ENCODE measurements at places on chromosomes 2 and 18. TPM values are rescaled to one million over a fixed set of nuclear protein-coding genes. Genes with fewer than 3 reads are reported as not detected.

SPR gene
- 13.0 TPM for total RNA-seq

CENPA gene
- 37.4 TPM for total RNA-seq

DNA sequence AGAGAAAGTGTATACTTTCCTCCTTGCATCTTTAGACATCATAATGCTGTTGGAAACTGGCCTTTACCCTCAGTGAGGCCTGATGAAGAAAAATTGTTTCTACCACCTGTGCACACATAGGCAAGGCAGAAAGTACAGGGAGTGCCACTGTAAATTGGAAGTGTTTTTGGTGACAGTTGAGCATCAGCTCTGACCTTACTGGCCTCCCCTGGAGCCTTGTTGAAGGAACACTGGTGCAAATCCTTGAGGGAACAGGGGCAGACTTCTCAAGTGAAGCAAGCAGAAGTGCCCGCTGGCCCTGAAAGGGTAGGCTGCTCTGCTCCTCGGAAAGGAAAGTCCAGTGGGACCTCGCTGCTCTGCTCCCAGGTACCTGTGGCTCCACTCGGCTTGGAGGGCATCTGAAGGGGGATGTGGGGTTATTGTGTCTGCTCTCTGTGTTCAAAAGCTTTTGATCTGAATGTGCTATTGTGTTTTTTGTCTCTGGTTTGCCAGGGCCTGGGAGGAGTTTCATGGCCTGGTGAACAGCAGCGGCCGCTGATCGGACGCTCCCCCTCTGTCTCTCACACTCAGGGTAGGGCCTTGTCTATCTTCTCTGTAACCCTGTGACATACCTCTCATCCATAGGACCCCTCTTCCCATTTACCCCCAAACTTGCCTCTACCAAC lies 23.4 kb downstream of the EIF4E2 start:
- DNase-seq: no peak

SERPINB4 gene
- 0.53 TPM for total RNA-seq

ARHGAP25 gene
- 3.4 TPM for total RNA-seq

DNA sequence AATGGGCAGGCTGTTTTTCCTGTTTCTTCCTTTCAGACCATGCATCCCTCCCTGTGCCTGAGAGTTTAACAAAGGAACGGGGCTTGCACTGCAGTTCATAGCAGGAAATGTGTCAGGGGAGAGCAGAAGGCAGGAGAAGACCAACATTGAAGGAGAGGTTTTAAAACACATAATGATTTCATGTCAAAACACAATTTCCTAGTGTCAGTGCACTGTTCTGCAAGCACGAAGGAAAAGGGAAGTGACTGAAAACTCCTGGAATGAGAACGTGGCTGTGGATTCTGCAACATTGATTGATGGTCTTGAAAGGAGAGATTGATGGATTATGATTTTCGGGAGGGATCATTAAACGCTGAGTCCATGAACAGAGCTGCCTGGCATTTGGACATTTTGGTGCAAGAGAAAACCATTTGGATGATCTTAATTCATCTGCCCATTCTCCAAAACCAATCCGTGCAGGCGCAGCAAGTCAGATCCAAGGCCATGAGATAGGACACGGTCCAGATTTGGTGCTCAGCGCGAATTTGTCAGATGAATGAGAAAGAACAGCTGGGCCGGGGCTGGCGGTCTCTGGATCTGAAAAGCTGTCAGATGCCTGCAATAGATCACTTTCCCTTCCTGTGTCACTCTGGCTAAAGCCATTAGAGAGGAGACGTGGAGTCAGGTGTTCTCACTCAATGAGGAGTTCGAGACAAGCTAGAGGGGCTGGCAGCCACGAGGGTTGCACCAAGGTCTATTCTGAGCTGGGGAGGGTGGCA lies 38.4 kb downstream of the C1QL2 start:
- DNase-seq: no peak

CCDC150 gene
- total RNA-seq: 43.0 TPM

DNA sequence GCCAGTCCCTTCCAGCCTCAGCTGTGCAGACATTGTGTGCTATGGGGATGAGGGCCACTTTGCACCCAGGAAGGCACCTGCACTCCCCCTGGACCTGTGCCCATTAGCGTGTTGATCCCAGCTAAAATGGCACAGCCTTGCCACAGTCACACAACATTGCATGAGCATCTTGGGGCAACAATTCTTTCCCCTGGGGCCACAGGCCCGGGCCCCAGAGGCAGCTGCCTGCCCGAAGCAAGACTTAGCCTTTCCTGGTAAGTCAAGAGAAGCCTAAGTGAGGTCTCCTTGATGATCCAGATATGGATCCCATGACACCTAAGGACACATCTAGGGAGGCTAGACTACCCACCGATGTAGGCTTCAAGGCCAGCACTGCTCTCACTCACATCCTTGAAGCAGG lies 202.1 kb downstream of the BCL11A start:
- DNase-seq: no peak

DNA sequence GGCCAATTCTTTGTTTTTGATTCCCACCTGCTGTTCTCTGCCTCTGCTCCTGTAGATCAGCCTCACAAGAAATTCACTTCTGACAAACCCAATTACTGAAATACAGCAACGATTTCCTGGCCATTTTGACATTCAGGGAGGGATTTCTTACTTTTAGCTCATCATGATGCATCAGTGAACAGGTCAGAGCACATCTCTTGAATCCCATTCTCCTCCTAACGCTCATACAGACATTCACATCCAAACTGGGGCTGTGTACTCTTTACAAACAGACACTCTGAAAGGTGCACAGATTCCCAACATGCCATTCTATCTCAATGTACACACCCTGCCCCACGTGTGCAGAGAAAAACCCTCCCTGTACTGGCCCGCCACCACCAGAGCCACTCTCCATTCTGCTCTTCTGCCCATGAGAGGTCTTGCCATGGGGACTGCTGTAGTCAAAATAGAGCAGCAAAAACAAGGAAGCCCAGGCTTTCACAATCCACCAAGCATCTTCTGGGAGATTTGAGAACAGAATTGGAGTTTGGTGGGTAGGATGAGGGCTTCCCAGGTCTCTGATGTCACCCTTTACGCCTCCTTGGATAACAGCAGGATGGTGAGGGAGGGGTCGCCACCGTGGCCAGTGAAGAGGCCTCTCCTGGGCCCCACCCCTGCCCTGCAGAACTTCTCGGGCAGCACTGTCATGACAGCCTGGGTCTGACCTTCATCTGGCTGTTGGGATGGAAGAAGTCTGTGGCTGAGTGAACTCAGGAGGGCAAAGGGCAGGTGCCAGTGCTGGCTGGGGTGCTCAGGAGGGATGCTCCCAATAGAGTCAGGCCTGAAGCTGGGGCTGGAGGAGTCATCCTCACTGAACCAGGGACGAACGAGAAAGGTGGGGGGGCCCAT lies 41.9 kb upstream of the ZFP36L2 start:
- no peak for DNase-seq

DNA sequence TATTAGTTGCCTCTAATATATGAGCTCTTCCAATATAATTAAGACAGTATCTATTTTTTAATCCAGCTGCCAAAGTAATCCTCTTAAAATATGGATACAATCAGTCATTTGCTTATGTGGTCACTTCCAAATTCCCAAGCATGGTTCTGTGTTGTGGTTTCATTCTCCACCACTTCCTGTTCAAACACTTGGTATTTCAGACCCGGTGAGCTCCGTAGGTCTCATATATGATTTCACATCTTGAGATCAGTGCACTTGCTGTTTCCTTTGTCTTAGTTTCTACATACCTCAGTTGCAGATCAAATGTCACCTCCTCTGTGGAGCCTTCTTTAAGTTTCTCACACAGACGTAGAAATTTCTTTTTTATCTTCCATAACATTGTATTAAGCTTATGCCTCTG lies 254.2 kb downstream of the KCNS3 start:
- DNase-seq: no peak

GRCh38 chr2:153077311-153077710 lies 358.9 kb downstream of the ARL6IP6 start:
- no peak for DNase-seq

DNA sequence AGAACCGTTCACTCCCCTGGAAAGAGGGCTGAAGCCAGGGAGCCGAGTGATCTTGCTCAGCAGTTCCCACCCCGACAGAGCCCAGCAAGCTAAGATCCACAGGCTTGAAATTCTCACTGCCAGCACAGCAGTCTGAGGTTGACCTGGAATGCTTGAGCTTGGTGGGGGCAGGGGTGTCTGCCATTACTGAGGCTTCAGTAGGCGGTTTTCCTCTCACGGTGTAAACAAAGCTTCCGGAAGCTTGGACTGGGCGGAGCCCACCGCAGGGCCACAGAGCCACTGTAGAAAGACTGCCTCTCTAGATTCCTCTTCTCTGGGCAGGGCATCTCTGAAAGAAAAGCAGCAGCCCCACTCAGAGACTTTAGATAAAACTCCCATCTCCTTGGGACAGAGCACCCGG lies 180.8 kb downstream of the WDR7 start:
- DNase-seq: peak; percentile 28

MYO1B gene
- total RNA-seq: 39.0 TPM

DNA sequence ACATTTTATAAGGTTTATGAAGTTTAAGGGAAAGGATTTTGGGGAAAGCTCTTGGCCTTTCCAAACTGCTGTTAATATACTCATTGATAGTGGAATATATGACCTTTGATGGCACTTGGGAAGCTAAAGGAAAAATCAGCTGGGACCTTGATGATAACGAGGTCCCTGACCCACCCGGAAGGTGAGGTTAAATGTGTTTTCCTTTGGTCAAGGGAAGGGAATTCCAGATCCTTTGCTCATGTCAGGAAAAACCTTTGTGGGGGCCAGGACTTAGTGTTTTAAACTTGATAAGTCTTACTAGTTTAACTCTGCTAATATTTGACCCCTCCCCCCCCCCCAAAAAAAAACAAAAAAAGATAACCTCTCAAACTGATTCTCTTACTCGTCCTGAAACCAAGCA lies 50.7 kb downstream of the CRIM1 start:
- DNase-seq: no peak

DNA sequence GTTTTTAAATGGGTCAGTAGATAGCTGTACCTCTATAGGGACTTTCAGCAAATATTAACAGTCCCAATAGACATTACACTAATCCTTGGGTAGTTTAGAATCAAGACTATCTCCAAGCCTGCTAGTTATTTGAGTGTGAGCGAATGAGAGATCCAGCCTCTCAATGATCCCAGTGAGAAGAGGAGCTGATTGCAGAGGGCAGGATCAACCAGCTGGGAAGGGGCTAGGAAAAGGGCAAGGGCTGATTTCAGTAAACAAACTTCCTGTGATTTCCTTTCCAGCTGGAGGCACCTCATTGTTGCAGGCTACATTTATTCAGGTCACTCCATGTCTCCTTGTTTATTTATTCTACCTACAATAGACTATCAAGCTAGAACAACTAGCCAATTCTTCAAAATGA lies 84.1 kb upstream of the CTNNA2 start:
- DNase-seq: no peak

CNDP1 gene
- 0.11 TPM for total RNA-seq

GRCh38 chr18:51383711-51384110 lies 186.2 kb upstream of the MEX3C start:
- DNase-seq: no peak

DNA sequence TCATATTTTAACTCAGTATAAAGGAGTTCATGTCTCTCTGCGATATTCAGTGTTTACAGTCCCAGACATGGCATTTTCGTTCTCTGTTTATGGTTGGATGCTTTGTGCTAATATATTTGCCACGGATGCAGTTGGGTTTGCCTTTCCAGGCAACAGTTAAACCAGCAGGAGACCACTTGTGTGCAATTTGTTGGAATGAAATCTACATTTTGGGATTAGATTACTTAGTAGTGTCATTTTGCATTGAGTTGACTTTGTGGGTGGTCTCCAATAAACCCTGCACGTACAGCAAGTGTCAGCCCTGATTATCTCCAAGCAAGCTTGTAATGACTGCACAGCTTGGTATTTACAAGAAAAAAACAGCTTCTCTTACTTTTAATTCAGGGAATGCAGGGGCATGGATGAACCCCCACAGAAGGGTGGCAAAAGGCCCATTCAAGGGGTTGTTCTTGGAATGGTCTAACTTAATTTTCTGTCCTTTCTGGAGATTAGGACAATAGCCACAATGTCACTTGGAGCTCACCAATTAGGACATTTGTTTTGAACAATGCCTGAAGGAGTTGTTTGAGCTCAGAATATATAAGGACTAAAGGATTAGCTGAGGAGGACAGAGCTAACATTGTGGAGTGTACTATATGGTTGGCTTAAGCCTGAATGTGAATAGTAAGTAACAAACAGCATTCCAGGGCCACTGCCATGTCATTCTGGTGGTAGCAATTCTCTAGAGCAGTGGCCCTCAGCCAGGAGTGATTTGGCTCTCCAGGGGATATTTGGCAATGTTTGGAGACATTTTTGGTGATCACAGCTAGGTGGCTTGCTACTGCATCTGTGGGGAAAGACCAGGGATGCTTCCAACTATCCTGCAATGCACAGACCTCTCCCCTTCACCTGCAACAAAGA lies 121.5 kb downstream of the SLC4A3 start:
- no peak for DNase-seq

CCL20 gene
- not detected for total RNA-seq

- no peak for DNase-seq
Measured at GRCh38 chr2:24873619-24874018, 46.4 kb downstream of the ADCY3 start.

All from WTC11 (cell line).